ENCODE measurements at places on chromosomes 5 and 9. TPM values are rescaled to one million over a fixed set of nuclear protein-coding genes. Genes with fewer than 3 reads are reported as not detected.

The CER1 gene
- not detected for total RNA-seq

The KCNN2 gene
- total RNA-seq, result 0.14 TPM

The PCDHB16 gene
- total RNA-seq, result 0.05 TPM

The FCN2 gene
- total RNA-seq, result not detected

The LCP2 gene
- total RNA-seq, result not detected

The ADAMTS12 gene
- 7.6 TPM for total RNA-seq

The PCDHGA3 gene
- total RNA-seq, result 0.05 TPM

The ORM2 gene
- not detected for total RNA-seq

The CSF2 gene
- 0.21 TPM for total RNA-seq

The AIF1L gene
- 2.1 TPM for total RNA-seq

The PCDHB4 gene
- 0.02 TPM for total RNA-seq

The IFT74 gene
- 14.1 TPM for total RNA-seq

The PKD2L2 gene
- total RNA-seq, result not detected

The FAM170A gene
- not detected for total RNA-seq

The UGT3A1 gene
- total RNA-seq, result not detected

The KCNMB1 gene
- not detected for total RNA-seq

The FAT2 gene
- not detected for total RNA-seq

The MAMDC2 gene
- 0.34 TPM for total RNA-seq

The KIF27 gene
- total RNA-seq, result 1.5 TPM

The ASTN2 gene
- 4.4 TPM for total RNA-seq

The POMT1 gene
- total RNA-seq, result 17.9 TPM

The GABRA1 gene
- total RNA-seq, result not detected

The AMACR gene
- 15.4 TPM for total RNA-seq

The SPINK6 gene
- total RNA-seq, result 0.27 TPM

The NANS gene
- 71.8 TPM for total RNA-seq

The TMEM174 gene
- not detected for total RNA-seq

The SPINK4 gene
- total RNA-seq, result not detected

The HSPB3 gene
- total RNA-seq, result 0.14 TPM

The FOXD4L6 gene
- total RNA-seq, result not detected

The CARTPT gene
- not detected for total RNA-seq

Measured in A549 treated with dexamethasone at 1 μM for 4 hours (cell line).